ENCODE measurements at places on chromosomes 11 and 22. TPM values are rescaled to one million over a fixed set of nuclear protein-coding genes. Genes with fewer than 3 reads are reported as not detected.
A peak's percentile ranks its signal among the peaks of the same experiment; 100 is the strongest.

The ISX gene
- not detected for total RNA-seq

The PTPN5 gene
- total RNA-seq: not detected

The VPREB3 gene
- 0.84 TPM for total RNA-seq

The OR8D2 gene
- not detected for total RNA-seq

The BTG4 gene
- not detected for total RNA-seq

The HTR3A gene
- total RNA-seq: not detected

The OPCML gene
- total RNA-seq: not detected

The SPON1 gene
- total RNA-seq: 3.1 TPM

The PRAME gene
- not detected for total RNA-seq

GRCh38 chr11:121741761-121742361 lies 289.1 kb upstream of the SORL1-AS1 start:
- ATAC-seq: no peak

- no peak for ATAC-seq
Measured at GRCh38 chr11:69040581-69041260, 8.0 kb upstream of the TPCN2 start.

- ATAC-seq: no peak
Measured at GRCh38 chr11:112408517-112408916, 147.9 kb upstream of the PLET1 start.

DNA sequence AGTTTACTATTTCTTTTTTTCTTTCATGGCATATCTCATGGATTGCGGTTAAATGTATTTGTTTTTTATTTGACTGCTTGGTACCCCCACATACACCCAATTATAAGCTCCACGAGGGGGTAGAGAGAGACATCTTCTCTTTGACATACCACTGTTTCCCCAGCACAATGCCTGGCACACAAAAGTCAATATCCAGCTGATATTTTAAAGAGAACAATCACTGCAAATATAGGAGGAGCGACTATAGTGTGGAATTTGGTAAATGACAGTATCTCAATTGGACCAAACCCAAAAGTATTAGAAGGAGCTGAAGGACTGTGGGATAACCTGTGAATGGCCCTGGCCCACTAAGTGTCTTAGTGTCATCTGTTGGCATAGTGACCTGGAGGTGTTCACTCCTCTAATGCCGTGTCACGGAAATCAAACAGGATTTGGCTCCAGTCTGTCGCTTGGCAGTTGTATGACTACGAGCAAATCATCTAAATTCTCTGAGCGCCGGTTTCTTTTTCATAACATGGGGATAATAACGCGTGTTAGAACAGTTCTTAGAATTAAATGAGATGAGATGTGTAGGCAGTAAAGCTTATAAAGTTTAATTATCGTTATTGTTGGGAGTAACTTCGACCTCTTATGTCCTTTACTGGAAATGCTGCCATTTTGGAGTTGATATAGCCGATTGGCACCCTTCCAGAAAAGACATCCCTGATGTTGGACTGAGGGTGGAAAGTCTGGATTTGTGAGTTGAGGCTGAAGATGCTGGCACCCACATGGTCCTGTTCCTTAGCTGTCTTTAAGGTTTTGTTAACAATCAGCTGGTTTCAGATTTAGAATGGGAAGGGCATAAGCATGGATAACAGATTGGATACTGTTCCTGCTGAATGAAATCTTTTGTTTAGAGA lies 144.5 kb downstream of the DBX1 start:
- peak; percentile 89 for ATAC-seq

DNA sequence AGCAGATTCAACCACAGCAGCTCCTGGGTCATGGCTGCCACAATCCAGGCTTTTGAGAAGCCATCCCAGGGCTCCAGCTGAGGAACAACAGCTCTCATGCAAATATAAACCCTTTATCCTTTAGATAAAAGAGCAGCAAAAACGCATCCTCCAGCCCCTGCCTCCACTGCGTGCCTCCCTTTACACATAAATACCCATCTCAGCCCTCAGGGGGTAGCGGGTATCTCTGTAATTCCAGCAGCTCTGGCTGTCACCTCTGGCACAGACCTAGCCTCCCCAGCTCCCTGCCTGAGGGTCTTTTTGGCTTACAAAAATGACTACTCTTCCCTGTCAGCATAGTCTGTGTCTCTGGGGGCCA lies 21.6 kb downstream of the LMO1 start:
- no peak for ATAC-seq

DNA sequence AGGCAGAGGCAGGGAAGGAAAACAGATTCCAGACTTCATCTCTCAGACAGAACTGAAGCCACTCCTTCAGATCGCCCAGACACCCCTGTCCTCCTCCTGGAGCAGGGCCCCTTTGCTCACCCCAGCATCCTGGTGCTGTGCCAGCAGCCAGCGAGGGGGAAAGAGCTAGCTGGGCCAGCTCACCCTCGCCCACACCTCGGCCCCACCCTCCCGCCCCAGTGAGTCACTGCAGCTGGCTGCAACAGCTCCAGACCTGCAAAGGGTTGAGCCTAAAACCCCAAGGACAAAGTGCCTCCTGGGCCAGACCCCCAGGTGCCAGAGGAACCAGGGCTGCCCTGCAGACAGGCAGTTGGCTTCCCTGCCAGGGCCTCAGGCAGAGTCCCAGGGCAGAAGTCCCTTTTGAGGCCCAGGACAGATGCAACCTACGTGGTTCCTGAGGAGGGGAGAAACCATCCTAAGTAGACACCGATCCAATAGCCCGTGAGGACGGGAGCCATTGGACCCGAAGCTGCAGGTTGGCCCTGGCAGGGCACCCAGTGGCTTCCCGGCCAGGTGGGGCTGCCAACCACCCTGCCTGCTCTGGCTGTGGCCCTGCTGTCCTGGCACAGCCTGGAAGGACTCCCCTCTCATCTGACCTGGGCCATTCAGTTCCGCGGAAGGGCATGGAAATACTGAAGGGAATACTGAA lies 7.2 kb downstream of the AHNAK start:
- peak; percentile 46 for ATAC-seq

DNA sequence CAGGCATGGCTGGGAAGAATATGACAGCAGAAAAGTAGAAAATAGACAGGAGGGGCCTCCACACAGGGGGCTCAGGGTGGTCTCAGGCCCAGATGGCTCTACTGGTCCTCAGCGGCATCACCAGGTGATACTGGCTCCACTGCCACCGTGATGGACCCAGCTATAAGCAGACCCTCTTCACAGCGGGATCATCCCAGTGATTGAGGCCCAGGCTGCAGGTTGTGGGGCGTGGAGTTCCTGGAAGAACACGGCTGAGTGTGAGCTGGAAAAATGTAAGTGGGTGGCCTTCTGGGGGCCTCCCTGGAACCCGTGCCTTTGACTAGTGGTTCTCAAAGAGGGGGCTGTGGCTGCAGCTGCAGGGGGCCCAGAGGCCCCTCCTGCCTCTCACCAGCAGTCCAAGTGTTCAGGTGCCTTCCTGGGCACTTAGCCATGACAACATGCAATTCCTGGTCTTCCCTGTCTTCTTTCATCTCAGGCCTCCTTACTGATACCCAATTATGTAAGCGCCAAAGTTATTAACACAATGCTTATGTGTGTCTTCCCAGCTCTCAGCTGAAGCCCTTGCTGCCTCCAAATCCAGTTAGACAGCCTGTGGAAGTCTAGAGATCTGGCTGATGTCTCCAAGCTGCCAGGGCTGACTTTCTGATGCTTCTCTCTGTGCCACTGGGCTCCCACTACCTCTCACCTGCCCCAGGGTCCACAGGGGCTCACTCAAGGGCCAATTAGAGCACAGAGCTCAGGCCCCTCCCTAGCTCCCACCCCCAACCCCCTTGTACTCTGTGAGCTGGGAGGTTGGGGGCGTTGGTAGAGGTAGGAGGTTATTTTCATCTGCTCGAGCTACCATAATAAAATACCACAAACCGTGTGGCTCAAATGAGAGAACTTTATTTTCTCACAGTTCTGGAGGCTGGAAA lies 110.1 kb upstream of the LMO1 start:
- ATAC-seq: no peak

- no peak for ATAC-seq
Measured at GRCh38 chr22:30923168-30923900, 45.2 kb downstream of the MORC2 start.

- peak; percentile 12 for ATAC-seq
Measured at GRCh38 chr11:68816917-68817419, 24.7 kb downstream of the CPT1A start.

DNA sequence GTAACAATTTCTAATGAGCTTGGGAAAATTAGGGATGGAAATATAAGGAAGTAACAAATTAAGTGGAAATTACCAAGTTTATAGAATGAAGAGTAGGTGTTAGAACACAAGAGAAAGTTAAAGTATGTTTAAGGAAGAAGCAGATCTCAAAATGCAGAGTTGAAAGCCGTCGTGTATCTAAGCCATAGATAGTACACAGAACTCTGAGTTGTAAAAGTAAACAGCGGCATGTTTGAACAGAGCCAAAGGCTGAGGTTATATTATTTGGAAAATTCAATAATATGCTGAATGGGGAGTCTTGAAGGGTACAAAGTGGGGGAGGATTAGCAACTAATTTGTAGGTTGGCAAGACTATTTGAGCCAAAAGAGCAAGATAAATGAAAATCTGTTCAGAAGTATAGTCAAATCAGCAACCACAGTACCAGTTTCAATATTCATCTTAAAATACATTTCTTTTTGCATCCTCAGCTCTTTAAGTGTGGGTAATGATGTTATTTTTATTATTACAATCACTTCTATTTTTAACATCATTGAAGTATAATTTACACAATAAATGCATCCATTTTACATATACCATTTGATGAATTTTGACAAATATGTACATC lies 594.8 kb upstream of the ANO3 start:
- ATAC-seq: no peak

DNA sequence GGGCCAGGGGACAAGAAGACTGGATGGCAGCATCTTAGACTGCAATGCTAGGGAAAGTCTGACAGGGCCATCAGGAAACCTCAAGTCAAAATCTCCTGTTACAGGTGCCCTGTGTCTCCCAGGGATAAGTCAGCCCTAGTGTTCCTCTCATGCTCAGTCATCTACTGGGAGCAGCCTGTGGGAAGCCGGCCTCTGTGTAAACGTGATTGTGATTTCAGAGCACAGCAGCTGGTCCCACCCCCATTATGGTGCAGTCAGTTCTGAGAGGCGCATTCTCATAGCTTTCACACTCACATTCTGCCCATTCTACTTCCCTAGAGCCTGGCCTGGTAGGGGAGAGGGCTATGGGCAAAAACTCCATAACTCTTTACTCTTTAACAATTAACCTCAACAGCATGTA lies 7.2 kb upstream of the SLN start:
- no peak for ATAC-seq

GRCh38 chr11:59011655-59012397 lies 72.5 kb downstream of the GLYATL1 start:
- ATAC-seq: no peak

- no peak for ATAC-seq
Measured at GRCh38 chr22:17562906-17563870, at the start of gene SLC25A18. TSS of gene SLC25A18 (plus strand) at chr22:17563498. CDS start at chr22:17579945, 16,447 bp downstream.

DNA sequence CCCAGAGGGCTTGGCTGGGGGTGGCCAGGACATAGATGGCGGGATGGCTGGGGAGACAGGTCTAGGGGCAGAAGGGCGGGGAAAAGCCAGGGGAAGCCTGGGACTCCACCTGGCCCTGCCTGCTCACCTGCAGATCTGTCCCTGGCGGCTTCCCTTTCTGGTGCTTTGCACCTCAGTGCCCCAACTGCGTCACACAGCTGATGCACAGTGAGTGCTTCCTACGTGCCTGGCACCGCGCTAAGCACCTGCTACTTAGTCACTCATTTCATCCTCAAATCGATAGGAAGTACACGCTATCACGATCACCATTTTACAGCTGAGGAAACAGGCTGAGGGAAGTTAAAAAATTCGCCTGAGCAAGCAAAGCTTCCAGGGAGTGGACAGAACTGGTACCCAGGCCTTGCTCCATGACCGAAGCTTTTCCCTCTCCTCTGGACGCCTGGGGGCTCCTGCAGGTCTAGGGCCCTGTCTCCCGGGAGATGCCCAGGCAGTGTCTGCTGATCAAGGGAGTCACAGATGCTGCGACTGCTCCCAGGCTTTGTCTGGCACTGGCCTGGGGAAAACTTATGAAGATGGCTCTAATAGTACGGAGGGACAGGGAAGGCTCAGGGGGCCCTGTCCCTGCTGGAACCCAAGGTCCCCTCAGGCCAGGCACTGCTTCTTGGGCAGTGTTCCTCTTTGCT lies 63.0 kb upstream of the TTLL12 start:
- ATAC-seq: no peak

DNA sequence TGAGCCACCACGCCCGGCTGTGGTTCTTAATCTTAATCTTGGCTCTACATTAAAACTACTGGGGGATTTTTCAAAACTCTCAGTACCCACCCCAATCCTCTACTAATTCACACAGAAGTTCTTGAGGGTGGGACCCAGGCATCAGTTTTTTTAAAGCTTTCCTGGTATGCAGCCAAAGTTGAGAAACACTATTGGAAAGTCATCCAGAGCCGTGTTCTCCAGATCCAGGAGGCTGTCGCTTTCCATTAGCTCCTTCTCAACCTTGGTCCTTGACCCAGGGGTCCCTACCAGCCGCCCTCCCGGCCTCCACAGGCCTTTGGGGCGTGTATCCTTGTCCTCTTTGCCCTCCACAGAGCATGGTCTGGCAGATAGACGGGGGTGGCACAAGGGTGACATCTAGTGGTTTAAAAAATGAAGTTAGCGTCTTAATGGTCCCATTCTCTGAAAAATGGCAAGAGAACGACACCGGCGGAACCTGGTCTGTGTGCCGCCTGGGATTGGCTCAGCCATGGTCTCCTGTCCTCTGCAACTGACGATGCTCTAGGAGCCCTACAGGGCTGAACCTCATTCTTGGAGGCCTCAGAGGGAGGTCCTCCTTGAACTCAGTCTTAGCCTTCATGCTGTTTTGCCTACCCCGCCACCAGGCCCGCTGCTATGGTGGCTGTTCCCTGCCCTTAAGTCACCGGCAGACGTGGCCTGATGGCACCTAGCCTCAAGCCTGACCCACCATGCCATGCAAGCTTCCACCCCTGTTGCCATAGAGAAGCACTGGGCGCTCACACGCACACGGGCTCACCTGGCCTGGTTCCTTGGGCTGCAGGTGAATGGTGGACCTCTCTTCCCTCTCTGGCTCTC lies 152.0 kb upstream of the SYN3 start:
- ATAC-seq: peak; percentile 65

GRCh38 chr11:68667511-68668500 lies 16.5 kb upstream of the GAL start:
- no peak for ATAC-seq

DNA sequence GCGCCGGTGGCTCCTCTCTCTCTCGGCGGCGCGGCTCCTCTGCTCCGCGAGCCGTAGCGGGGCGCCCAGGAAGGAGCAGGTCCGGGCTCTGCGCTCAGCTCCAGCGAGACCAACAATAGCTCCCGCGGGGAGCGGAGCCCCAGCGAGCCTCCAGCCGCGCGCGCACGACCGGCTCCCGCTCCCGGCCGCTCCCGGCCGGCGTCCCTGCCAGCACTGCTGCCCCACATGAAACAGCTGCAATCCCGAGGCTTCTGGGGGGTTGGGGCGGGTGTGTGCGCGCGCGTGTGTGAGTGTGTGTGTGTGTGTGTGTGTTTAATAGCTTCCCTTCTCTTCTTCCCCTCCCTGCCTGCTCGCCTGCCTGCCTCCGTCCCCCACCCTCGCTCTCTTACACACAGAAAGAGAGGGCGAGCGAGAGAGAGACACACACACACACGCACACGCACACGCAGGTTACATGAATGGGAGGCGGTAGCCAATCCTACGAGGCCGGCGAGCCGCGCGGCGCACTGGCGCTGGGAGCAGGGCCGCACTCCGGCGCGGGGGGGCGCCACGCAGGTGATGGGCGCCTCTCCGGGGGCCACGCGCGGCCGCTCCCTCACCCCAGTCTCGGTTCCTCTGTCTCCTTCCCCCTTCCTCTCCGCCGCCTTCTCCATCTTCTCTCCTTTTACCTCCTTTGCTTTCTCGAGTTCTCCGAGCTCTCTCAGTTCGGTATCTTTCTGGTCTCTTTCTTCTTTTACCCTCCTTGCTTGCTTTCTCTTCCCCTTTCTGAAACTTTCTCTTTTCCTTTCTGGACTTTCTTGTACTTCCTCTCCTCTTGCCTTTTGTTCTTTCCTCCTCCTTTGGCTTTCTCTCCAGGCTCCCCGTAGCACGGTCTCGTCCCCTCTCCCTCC lies at the start of gene TENM4:
TENM4 (minus strand) TSS at position 460 of the 890 bp plus-strand sequence. CDS start 371,086 bp downstream, outside the sequence.
- ATAC-seq: peak; percentile 71
